PC-9 (cell line): ENCODE measurements at places on chromosomes 13 and 19. TPM values are rescaled to one million over a fixed set of nuclear protein-coding genes. Genes with fewer than 3 reads are reported as not detected.

The KLK6 gene
- total RNA-seq = 490 and 581 TPM in 2 replicates

The ZNF208 gene
- not detected in 2 replicates for total RNA-seq

The CCDC169 gene
- 6.5 and 6.9 TPM in 2 replicates for total RNA-seq

The TPTE2 gene
- total RNA-seq = not detected in 2 replicates

The CYTH2 gene
- 74.4 and 93.0 TPM in 2 replicates for total RNA-seq

The SYNE4 gene
- total RNA-seq = 36.6 and 39.5 TPM in 2 replicates

The VSIG10L gene
- total RNA-seq = 2.3 and 2.8 TPM in 2 replicates

The FCAR gene
- not detected in 2 replicates for total RNA-seq

The MCOLN1 gene
- 10.4 and 16.0 TPM in 2 replicates for total RNA-seq

DNA sequence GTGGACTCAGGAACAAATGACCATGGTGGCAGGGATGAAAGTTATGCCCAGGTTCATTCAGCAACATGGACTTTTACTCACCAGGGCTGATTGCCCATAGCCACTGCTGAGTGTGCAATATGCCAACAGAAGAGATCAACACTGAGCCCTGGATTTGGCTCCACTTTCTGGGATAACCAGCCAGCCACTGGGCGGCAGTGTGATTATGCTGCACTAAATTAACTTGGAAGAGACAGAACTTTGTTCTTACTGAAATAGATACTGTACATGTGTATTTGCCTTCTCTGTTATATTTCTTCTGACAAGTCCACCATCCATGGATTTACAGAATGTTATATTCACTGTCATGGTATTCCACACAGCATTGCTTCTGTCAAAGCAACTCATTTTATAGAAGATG lies 257.4 kb downstream of the TDRD3 start:
- DNase-seq = peak; percentile 10
- H3K27ac ChIP-seq = no peak overlapping the region
- H3K4me1 ChIP-seq = no peaks in the 10 kb centered on the region
- no peaks in the 10 kb centered on the region for H3K36me3 ChIP-seq
- no peaks in the 10 kb centered on the region for H3K27me3 ChIP-seq

GRCh38 chr13:95608640-95609323 lies 35.7 kb downstream of the DZIP1 start:
- no peaks in the 10 kb centered on the region for H3K36me3 ChIP-seq
- no peaks in the 10 kb centered on the region for H3K27me3 ChIP-seq
- no peak overlapping the region for H3K4me3 ChIP-seq
- peaks cover 35% of the 10 kb centered on the region for H3K4me1 ChIP-seq

DNA sequence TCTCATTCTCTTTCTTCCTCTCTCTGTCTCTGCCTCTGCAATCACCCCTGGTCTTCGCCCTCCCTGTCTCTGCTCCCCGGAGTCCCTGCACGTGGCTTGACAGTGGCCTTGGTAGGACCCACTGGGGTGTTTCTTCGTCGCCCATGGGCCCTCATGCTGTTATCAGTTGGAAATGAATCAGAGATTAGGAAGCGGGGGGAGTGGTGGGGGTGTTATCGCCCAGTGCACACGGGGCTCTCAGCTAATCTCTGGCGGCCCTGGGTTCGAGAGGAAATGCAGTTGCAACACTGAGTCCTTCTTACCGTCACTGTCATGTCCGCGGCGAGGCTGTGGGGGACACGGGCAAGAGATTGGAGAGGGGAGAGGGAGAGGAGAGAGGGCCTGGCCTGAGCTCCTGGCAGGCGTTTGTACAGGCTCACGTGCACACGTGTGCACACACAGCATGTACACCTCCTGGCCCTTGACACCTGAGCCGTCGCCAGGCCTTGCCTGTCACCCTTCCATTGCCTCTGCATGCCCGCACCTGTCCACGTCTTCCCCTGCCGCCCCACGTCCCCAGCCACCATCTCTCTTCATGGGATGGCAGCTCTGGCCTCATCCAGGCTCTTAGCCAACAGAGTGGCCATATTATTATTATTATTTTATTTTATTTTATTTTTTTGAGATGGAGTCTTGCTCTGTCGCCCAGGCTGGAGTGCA lies 37.8 kb upstream of the SLC7A10 start:
- H3K27ac ChIP-seq = no peak overlapping the region
- no peaks in the 10 kb centered on the region for H3K36me3 ChIP-seq
- no peaks in the 10 kb centered on the region; the same call in 1 of the 2 replicates for H3K27me3 ChIP-seq
- H3K4me1 ChIP-seq = no peaks in the 10 kb centered on the region
- no peak for DNase-seq

DNA sequence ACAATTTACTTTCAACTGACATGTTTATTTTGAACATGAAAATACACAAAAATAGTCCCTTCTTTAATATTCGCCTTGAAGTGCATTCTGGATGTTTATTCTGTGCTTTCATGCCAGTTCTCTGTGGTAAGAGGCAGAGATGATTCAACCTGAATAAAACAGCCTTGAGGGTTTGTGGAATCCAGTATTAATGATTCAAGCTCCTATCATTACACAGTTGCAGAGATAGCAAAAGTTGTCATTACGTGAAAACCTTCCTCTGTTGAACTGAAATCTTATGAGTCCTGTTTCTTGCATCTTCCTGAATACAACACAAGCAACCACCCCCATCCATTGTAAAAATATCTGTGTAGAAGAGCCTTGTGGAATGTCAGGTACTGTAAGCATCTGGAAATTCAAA lies 142.3 kb upstream of the HTR2A start:
- no peaks in the 10 kb centered on the region for H3K27me3 ChIP-seq
- H3K27ac ChIP-seq = no peak overlapping the region
- DNase-seq = no peak
- H3K36me3 ChIP-seq = no peaks in the 10 kb centered on the region
- no peaks in the 10 kb centered on the region for H3K4me1 ChIP-seq

DNA sequence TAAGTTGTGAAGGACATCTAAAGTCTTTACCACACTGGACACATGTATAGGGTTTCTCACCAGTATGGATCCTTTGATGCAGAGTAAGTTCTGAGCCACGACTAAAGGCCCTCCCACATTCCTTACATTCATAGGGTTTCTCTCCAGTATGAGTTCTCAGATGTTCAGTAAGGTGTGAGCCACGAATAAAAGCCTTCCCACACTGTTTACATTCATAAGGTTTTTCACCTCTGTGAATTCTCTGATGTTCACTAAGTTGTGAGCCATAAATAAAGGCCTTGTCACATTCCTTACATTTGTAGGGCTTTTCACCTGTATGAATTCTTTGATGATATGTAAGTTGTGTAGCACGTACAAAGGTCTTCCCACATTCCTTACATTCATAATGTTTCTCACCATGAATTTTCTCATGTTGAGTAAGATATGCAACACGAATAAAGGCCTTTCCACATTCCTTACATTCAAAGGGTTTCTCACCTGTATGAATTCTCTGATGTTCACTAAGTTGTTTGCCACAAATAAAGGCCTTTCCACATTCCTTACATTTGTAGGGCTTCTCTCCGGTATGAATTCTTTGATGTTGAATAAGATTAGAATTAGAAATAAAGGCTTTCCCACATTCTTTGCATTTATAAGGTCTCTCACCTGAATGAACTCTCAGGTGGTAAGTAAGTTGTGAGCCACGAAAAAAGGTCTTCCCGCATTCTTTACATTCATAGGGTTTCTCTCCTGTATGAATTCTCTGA lies 29.8 kb downstream of the ZNF571 start:
- DNase-seq = no peak
- H3K4me1 ChIP-seq = no peaks in the 10 kb centered on the region
- no peak overlapping the region for H3K4me3 ChIP-seq
- no peaks in the 10 kb centered on the region for H3K27me3 ChIP-seq
- no peak overlapping the region for H3K27ac ChIP-seq

DNA sequence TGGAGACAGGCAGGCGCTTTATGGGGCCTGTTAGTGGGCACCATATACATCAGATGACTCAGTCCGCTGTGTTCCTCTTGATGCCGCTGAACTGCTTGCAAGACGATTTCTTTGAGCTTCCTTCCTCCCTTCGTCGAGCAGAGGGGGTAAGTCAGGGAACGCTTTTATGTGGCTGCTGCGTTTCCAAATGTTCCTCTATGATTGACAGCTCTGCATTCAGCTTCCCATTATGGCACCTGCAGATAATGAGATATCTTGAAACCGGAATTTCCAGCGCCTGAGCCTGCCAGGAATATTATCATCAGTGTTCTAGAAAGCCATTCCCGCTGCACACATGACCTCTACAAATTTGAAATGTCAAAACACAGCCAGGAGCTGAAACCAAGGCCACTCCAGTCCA lies 257.0 kb downstream of the TSHZ3 start:
- no peak for DNase-seq

DNA sequence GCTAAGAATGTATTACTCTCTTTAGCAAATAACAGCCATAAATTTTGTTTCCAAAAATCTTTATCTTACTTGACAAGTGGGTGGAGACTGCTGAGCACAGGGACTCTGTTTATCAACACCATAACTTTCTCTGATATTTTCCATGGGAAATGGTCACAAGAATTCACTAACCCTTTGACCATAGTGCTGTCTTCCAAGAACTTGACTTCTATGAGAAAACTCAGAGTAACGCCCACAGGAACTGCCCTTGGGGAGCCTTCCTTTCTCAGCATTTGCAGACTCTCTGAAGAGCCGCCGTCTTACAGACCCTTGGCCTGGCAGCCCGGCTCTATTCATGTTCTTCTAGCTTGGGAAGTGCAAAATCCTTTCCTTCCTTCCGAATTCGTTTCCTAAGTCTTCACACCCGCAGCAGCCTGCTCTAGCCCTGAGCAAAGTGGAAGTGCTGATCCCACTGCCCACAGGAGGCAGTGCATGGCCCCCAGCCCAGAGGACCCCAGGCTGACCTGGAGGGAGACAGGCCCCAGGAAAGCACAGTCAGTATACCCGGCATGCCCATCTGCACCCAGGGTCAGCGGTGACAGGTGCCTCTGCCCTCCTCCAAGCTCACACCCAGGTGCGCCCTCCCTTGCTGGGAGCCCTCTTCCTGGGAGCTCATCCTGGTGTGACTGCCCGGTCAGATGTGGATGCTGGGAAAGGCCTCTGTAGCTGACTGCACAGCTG lies 10.2 kb downstream of the GAS6 start:
- peaks cover 18% of the 10 kb centered on the region for H3K4me1 ChIP-seq
- H3K4me3 ChIP-seq = no peak overlapping the region
- 0 out of 2 replicates have a peak, but pooled peaks cover 3% of the 10 kb centered on the region for H3K36me3 ChIP-seq
- H3K27ac ChIP-seq = no peak overlapping the region
- no peaks in the 10 kb centered on the region for H3K27me3 ChIP-seq
- no peak for DNase-seq
